Cardiac septum (tissue), 1 donor: ENCODE measurements at places on chromosomes 11 and 22. TPM values are rescaled to one million over a fixed set of nuclear protein-coding genes. Genes with fewer than 3 reads are reported as not detected.

APOA4 gene
- not detected for total RNA-seq

DNA sequence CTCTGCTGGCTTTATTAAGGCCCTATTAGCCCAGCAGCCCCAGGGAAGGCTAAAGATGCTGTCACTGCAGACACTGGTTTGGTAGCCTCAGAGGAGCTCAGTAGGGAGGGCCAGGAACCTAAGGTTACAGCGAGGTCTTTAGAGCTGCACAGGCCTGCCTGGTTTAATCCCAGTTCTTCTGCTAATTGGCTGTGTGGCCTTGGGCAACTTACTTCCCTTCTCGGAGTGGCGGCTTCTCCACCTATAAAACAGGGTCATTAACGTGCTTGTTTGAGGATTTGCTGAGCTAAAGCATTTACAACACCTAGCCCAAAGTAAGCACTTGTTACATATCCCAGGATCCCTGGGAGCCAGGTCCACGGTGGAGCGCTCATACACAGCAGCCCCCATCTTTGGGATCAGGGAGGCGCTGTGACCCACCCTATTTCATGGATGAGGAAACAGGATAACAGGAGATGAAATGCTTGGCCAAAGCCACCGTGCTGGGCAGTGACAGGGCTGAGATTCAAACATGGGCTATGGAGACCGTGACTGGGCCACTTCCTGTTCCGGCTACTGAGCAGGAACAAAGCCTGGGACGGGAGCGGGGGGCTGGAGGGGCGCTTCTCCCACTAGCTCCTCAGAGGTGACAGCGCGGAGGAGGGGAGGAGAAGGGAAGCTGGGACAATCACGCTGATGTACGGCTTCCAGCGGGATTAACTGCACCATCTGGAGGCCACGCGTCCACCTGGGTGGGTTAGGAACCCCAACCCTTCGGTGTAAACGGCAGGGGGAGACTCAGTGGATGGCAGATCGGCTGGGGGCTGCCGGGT, 61.5 kb downstream of the IGLL1 start:
- DNase-seq: no peak

DNA sequence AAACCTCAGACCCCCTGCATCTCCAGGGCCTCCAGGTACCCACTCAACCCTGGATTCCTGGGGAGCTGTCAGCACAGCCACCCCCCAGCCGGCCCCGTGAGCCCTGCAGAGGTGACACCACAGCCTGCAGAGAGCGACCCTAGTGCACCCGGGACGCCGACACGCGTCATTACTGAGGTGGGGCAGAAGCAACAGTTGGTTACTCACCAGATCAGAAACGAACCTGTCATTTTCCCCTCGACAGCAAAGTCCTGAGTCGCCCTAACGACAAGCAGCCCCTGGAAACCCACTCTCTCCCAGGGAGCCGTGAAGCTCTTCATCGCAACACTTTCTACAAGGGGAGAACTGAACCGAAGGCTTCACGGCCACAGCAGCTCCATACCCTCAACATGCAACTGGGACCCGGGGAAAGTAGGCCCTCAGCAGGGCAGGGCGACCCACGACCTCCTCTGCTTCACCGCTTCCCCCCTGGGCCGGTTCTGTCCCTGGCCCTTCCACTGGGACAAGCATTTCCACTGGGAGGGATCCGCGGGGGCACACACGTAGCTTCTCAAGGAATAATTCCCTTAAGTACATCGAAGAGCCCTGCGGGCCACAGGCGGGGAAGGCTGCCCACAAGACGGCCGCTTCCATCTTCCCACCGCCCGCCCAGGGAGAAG, 1.6 kb downstream of the BRD1 start:
- no peak for DNase-seq

- no peak for DNase-seq
These were observed 609.0 kb upstream of the CNTN5 start for GRCh38 chr11:98411777-98412176.

GRCh38 chr11:118295815-118296454, 8.6 kb upstream of the CD3E start:
- DNase-seq: no peak

DNA sequence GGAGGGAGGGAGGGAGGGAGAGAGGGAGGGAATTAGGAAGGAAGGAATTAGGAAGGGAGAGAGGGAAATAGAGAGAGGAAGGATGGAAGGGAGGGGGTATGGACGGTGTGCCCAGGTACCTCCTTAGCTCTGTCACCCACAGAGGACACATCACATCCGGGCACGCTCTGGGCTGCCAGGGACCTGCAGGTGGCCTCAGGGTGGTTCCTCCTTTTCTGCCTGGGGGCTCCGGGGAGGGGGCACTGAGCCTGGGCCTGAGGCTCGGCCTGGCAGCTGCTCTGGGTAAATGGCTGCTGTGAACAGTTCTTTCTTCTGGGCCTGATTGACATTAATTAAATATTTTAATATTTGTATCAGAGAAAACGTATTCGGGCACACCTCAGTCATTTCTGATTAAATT, 733.5 kb downstream of the BRD1 start:
- DNase-seq: no peak
